ENCODE measurements at places on chromosomes 2 and 18. TPM values are rescaled to one million over a fixed set of nuclear protein-coding genes. Genes with fewer than 3 reads are reported as not detected.

DNA sequence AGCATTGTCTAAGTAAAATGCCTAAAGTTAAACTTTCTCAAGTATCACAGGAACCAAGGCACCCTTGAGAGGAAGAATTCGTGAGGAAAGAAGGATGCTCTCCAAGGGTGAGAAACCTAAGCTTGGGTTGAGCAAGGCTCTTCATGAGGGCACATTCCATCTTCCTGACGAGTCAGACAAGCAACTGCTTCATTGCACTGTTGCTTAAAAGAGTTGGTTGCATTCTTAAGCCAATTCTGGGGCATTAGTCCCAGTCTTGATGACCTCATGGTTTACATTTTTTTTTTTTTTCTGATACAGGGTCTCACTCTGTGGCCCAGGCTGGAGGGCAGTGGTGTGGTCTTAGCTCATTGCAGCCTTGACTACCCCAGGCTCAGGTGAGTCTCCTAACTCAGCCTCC, 237.5 kb downstream of the ACTR3 start:
- DNase-seq: no peak

- DNase-seq: no peak
These were observed 135.5 kb upstream of the CHAC2 start for GRCh38 chr2:53632126-53632460.

GRCh38 chr2:55917117-55917516, 6.5 kb downstream of the EFEMP1 start:
- no peak for DNase-seq

GRCh38 chr2:54895730-54896129, 154.5 kb downstream of the RTN4 start:
- no peak for DNase-seq

GRCh38 chr2:174607989-174608865, 10.6 kb upstream of the WIPF1 start:
- DNase-seq: no peak

GRCh38 chr2:199273042-199273511, 184.7 kb downstream of the SATB2 start:
- no peak for DNase-seq

DNA sequence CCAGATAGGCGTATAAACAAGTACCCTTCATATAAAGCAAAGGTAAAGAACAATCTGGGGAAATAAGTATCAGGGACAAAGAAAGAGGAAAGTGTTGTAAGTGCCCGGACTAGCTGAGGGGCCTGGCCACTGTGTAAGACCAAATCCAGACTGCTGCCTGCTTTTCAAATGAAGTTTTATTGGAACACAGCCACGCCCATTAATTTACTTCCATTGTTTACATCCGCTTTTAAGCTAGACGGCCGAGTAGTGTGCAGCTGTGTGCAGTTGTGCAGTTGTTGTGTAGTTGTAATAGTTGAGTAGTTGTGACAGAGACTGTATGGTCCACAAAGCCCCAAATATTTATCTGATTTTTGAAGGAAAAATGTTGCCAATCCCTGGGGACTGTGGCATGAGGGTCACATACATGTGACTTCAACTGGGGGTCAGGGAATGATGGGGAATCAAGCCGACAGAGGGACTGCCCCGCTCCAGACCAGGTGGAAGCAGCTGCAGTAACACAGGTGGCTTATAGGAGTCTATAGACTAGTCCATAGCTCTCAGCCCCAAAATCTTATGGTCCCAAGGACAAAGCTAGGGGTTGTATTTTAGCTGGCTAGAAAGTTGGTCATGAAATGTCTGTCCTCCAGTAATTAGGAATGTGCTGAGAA, 30.0 kb downstream of the FHL2 start:
- DNase-seq: no peak

- no peak for DNase-seq
These were observed 452.4 kb upstream of the RGPD4 start for GRCh38 chr2:107374249-107374648.

- DNase-seq: no peak
These were observed 72.3 kb downstream of the RTP5 start for GRCh38 chr2:241941691-241942301.

GRCh38 chr2:97267411-97268074, 154.6 kb downstream of the ANKRD36 start:
- DNase-seq: peak; percentile 34

GRCh38 chr2:232925153-232925820, 55.2 kb downstream of the SNORC start:
- DNase-seq: no peak

DNA sequence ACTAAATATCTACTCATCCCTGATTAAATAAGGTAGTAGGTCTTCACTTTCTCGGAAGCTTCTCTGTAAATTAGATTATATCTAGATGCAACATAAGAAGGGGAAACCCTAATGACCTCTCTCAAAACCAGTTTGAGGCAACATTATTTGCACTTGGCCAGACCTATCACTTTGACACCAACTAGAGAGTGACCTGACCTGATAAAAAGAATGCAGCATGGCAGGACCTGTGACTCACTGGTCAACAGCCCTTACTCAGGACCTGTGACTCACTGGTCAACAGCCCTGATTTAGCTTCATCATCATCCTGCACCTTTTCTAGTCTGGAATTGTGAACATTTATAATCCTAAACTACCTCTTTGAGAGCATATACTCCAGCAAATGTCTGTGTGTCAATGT, 1957.7 kb upstream of the CELF4 start:
- no peak for DNase-seq

- DNase-seq: no peak
These were observed 83.4 kb upstream of the ZEB2 start for GRCh38 chr2:144603334-144603733.

DNA sequence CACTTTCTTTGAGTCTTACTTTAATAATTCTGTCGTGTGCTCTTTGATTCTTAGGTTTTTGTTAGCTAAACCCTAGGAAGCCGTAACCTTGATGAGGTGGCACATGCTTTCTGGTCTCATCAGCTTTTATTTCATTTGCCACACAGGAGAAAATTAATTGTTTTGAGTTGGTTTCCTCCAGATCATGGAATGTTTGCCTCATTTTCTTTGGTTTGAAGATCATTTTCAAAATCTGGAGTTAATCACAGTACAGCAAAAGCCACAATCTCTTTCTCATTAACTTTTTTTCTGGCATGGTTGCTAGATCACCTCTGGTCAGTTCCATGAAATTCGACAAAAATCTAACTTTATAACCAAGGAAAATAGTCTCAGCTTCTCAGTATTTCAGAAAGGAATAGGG, 182.9 kb downstream of the MYO1B start:
- no peak for DNase-seq

GRCh38 chr2:197992482-197993133, 188.2 kb downstream of the PLCL1 start:
- DNase-seq: no peak

- DNase-seq: no peak
These were observed 1386.2 kb upstream of the ACVR2A start for GRCh38 chr2:146458585-146458984.

GRCh38 chr2:124810132-124810531, 785.0 kb downstream of the CNTNAP5 start:
- DNase-seq: no peak

DNA sequence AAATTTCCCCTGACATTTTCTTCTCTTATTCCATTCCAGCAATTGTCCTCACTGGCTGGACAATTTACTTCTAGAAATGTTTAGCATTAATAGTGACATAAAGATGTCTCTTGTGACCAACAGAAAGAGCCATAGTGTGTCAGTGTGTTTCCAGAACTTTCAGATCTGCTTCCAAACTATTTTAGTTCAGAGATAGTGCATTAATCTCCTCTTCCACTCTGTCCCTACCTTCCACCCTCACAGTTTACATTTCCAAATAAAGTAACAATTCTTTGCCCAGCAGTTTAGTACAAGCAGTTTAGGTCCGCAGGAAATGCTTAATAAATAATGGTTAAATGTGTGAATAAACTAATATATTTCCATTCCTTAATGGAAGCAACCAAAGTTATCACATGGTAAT, 24.5 kb upstream of the RAPGEF4 start:
- DNase-seq: no peak

- no peak for DNase-seq
These were observed 22.2 kb upstream of the SOS1 start for GRCh38 chr2:39142904-39143605.

- no peak for DNase-seq
These were observed 79.8 kb upstream of the STK17B start for GRCh38 chr2:196251132-196251531.

DNA sequence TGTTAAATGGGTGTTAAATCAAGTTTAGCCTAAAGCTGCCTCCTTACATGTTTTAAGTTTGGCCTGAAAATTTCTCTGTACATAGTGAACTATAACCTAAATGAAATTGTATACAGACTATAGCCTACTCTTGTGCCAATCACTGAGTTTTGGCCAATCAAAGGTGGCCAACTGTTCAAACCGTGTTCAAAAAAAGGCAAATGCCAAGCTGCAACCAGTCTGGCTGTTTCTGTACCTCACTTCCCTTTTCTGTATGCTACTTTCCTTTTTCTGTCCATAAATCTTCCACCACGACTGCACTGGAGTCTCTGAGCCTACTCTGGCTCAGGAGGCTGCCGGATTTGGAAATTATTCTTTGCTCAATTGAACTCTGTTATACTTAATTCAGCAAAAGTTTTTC, 121.0 kb downstream of the SPOPL start:
- no peak for DNase-seq

GRCh38 chr18:74081966-74082741, 65.5 kb downstream of the FBXO15 start:
- no peak for DNase-seq

GRCh38 chr2:241272303-241273209, 42.9 kb downstream of the HDLBP start:
- DNase-seq: peak; percentile 73

- no peak for DNase-seq
These were observed 95.3 kb upstream of the FANCL start for GRCh38 chr2:58336416-58336815.

ELOA2 gene
- total RNA-seq: not detected

HMSD gene
- total RNA-seq: 7.2 TPM

SPAST gene
- 33.5 TPM for total RNA-seq

CFAP221 gene
- total RNA-seq: 4.5 TPM

LRP2 gene
- 54.2 TPM for total RNA-seq

POTEI gene
- 7.0 TPM for total RNA-seq

FIGN gene
- total RNA-seq: 11.5 TPM

BCL11A gene
- 139 TPM for total RNA-seq

DSG4 gene
- 0.09 TPM for total RNA-seq

C1QL2 gene
- not detected for total RNA-seq

DNER gene
- total RNA-seq: not detected

CGREF1 gene
- total RNA-seq: 1.5 TPM

CBLN2 gene
- total RNA-seq: not detected

SLC4A3 gene
- total RNA-seq: 25.7 TPM

TMEM127 gene
- total RNA-seq: 30.1 TPM

CXXC1 gene
- 81.3 TPM for total RNA-seq

SIX3 gene
- not detected for total RNA-seq

ACMSD gene
- total RNA-seq: not detected

NOSTRIN gene
- total RNA-seq: 0.90 TPM
